ENCODE measurements at places on chromosomes 5 and 9.
A peak's percentile ranks its signal among the peaks of the same experiment; 100 is the strongest.

DNA sequence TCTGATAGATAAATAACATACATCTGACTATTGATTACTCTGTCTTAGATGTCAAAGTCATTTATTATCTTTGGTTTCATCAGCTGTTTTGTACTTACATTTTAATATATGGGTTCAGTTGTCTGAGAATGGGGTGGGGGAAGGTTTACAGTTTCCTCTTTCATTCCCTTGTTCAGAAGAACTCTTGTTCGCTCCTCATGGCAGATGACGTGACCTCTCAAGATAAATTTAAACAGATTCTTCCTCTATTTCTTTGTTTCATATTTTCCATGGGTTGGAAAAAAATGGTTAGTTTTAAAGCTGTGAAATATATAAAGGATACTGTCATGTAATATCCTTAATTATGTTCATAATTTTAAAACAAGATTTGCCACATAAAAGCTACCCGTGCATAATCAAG is 61.4 kb downstream of the TSSK1B start:
- no peak for DNase-seq

GRCh38 chr5:77873239-77873638 is 97.1 kb upstream of the TBCA start:
- no peak for DNase-seq

GRCh38 chr5:14463629-14464028 is 118.0 kb upstream of the OTULINL start:
- no peak for DNase-seq

GRCh38 chr9:29625292-29625731 is 2052.0 kb upstream of the C9orf72 start:
- DNase-seq = no peak

DNA sequence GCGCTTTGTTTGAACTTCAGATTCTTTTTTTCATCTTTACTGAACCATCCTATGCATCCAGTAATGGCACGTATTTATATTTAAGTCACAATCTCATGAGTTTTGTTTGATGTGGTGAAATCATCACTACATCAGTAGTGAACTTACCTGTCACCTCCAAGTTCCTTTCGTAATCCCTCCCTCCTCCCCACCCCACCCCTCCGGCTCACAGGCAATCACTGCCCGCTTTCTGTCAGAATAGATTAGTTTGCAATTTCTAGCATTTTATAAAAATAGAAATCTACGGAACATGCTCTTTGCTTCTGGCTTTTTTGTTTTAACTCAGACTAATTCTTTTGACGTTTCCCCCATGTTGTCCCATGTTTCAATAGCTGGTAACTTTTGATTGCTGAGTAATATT is 305.4 kb upstream of the IRX4 start:
- DNase-seq = no peak

DNA sequence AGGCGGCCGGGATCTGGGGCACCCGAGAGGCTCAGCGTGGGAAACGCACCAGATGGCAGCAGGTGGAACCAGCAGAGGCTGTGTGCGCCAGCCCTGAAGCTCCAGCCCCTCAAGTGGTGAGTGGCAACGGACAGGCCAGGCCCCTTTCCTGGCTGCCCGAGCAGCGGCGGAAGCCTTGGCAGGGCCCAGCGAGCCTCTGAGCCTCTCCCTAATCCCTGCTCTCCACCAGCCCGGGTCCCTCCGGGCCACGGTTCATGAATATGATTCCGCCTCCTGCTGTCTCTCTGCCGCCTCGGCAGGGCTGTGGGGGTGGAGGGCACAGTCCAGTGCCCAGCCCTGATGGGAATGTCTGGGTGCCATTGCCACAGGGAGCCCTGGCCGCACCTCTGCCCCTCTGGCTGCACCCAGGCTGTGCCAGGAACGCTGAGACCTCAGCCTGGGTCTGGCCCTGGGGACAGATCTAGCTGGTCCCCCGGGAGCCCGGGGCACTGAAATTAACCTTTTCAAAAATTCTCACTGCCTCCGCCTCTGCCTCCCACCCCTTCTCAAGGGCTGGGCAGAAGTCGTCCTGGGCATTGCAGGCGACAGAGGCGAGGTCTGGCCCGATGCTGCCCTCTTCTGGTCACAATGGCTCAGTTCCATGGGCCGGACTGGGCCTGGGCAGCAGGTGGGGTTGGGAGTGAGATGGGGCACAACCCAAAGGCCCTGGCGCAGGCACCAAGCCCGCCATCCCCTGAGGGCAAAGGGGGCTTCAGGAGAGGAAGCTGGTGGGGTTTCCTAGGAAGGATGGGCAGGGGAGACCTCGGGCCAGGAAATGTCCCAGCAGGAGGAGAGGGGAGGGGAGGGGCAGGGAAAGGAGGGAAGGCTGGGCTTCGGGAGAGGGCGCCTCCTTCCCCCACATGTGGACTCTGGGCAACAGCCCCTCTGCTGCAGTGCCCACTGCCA is 20.3 kb downstream of the CCDC187 start:
- peak; percentile 82 for DNase-seq

DNA sequence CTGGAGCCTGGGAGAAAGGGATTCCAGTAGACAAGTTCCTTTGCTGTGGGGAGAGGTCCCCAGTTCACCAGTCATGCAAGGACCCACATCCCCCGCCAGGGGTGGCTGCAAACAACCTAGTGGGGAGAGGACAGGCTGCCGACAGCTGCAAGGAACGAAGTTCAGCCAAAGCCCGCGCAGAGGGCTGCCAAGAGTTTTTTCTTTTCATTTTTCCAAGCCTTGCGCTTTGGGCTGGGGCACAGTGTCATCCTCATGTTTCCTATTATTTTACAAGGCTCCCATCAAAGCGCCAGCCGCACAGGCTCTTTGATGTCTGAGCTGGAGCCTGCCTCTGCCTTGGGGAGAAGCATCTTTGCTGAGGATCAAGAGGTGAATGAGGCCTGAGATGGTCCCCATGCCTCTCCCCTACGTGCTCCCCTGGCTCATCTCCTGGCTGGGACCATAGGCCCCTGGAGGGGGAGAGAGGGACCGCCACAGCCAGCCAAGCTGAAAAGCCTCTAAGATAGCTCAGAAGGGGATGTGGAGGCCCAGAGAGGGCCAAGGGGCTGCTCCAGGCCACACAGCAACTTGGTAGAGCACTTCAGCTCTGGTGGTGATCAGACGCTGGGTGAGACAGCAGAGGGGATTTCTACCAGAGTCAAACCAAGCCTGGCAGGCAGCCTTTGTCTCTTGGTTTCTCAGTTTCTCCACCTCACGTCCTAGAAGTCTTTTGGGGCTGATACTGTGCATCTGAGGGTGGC is 50.4 kb upstream of the SYNPO start:
- no peak for DNase-seq

DNA sequence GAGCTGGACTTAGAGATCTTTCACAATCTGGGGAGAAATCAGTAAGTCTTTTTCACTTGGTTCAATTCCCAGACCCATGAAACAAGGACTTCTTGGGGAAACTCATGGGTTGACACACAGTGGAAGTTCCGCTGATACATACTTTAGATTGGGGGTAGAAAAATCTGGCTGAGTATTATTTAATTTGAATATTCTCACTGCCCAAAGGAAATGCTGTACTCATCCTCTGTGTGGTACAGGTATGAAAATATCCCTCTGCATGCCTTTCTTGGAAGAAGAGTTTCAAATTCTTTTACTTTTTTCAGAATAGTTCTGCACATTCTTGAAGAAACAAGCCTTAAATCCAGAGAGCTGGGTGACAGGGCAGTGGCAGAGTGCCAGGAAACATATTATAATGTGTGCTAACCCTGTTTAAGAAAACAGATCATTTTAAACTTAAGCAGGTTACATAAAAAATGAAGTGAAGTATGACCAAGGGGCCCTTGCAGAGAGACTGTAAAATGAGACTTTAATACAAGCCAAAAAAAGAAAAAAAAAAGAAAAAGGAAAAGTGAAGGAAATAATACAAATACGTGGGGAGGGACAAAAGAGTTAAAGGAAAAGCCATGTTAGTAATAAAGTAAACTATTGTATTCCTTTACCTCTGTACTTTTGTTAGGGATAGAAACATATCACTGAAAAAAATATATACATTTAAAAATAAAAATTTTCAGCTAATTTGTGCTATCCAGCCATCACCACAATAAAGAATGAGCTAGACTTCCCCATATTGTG is 173.4 kb upstream of the NR3C1 start:
- no peak for DNase-seq

DNA sequence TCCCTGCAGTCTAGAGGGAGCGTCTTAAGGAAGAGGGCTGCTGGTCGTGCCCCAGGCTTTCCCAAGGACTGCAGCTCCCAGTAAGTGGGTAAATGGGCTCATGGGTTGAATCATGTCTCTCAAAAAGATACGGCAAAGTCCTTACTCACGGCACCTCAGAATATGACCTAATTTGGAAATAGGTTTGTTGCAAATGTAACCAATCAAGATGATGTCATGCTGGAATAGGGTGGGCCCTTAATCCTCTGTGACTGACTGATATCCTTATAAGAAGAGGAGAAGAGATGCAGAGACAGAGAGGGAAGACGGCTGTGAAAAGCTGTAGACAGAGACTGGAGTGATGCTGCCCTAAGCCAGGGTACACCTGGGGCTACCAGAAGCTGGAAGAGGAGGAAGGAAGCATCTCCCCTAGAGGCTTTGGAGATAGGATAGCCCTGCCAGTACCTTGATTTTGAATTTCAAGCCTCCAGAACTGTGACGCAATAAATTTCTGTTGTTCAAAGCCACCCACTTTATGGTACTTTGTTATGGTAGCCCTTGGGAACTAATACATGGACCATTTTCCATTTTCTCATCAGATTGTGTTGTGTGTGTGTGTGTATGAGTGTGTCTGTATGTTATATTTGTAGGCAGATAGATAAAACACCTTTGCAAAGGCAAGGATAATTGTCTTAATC is 15.0 kb downstream of the GALNT10 start:
- DNase-seq = no peak

DNA sequence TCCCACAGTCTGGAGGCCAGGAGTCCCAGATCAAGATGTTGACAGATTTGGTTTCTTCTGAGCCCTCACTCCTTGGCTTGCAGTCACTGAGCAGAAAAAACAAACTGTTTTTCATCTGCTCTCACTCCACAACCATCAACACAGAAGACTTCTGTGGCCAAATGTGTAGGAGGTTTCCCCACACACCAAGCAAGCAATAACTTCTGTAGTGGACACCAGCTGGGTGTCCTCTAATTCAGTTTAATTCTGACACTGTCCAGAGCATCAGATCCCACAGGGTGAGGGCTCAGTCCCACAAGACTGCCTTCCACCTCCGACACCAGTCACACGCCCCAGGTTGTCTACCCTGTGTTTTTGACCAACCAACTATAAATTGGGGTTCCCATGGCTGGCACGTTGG is 209.9 kb downstream of the AOPEP start:
- DNase-seq = no peak

- no peak for DNase-seq
Observed at GRCh38 chr9:30575691-30576090, 1808.8 kb upstream of the ACO1 start.

DNA sequence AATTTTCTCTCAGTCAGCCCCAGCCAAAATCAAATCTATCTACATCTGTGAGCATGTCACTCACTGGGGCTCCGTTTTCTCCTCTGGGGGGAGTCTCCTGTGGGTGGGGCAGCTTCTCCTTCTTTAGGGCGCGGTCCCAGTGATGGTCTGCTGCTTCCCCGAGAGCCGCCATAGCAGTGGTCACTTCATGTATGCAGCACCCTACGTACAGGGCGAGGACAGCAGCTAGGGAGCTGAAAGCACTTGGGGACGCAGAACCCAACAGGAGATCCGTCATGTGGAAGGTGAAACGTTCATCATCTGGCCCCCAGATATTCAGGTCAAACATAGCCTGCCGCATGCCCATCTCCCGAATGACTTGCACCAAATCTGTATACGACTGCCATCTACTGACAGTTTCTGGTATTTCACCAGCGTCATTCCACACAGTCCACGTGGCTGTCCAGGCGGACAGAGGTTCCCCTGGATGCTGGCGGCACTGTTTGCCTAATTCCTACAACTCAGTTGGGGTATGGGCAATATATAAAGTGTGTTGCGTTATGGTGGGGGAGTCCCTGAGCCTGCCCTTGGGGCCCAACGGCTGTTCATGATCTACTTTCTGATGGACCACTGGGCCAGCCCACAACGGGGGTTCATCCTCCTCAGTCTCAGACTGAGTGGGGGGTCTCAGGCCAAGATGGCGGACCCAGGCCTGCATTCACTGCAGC is 795.0 kb downstream of the EFNA5 start:
- DNase-seq = no peak

GRCh38 chr9:131142160-131142559 is 16.8 kb downstream of the NUP214 start:
- no peak for DNase-seq

DNA sequence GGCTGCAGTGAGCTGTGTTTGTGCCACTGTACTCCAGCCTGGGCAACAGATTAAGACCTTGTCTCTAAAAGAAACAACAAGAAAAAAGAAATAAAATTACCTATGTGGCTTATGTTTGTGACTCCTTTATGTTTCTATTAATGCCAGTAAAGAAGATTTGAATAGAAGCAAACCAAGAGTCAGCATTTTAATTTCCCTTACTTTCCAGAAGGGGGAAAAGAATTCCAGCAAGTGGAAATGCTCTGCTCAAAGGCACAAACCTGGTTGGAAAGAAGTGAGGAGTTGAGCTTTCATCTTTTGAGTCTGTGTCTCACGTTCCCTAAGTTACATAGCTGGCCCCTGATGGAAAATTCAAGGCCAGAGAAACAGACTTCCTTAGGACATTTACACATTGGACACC is 23.6 kb upstream of the ELL2 start:
- DNase-seq = no peak
